M059J (cell line): ENCODE measurements at places on chromosomes 1 and 21. TPM values are rescaled to one million over a fixed set of nuclear protein-coding genes. Genes with fewer than 3 reads are reported as not detected.

SH2D5 gene
- 1.1 and 2.1 TPM in 2 replicates for total RNA-seq

S100A2 gene
- total RNA-seq = 14.4 and 19.6 TPM in 2 replicates

PIP5K1A gene
- 78.6 and 82.6 TPM in 2 replicates for total RNA-seq

PTAFR gene
- 0.07 and 0.47 TPM in 2 replicates for total RNA-seq

ADAMTS4 gene
- 0.39 and 0.67 TPM in 2 replicates for total RNA-seq

NPHP4 gene
- 5.4 and 7.8 TPM in 2 replicates for total RNA-seq

PLA2G2F gene
- total RNA-seq = not detected in 2 replicates

HSD17B7 gene
- total RNA-seq = 45.5 and 57.2 TPM in 2 replicates

S100B gene
- not detected in 2 replicates for total RNA-seq

TMED5 gene
- 95.3 and 113 TPM in 2 replicates for total RNA-seq
